Neural crest cell (in vitro differentiated cells): ENCODE measurements at places on chromosomes 6 and 20.

- DNase-seq, result no peak
Observed at GRCh38 chr6:40874495-40874894, 164.5 kb downstream of the UNC5CL start.

- no peak for DNase-seq
Observed at GRCh38 chr20:46717818-46718541, 8.5 kb downstream of the SLC2A10 start.

- no peak for DNase-seq
Observed at GRCh38 chr6:26044140-26045064, 42.8 kb upstream of the HFE start.

DNA sequence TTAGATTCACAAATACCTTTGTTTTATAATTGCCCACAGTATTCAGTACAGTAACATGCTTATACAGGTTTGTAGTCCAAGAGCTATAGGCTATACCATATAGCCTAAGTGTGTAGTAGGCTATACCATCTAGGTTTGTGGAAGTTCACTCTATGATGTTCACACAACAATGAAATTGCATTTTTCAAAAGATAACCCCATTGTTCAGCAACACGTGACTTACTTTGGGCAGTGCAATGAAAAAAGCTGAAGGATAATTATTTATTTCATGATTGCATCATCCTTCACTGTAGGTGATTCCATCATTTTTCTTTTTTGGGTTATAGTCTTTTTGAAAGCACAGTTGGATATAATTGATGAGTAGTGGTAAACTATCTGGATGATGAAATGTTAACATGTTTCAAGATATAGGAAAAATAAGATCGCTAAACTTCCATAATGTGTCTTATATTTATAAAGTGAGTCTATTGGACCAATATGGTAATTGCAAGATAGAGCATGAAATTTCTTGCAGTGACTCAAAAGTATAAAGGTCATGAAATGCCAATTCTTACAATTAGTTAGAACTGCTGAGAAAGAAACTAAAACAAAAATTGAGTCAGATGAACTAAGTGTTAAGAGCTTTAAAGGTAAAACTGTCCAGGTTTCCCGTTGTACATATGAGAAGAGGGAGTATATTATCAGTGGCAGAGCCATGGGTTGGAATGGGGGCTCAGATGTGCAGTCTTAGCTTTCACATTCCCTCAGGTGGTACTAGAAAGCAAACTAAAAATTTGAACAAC lies 164.4 kb downstream of the ZFAND3 start:
- no peak for DNase-seq

GRCh38 chr6:152458648-152459644 lies 178.2 kb downstream of the SYNE1 start:
- no peak for DNase-seq

GRCh38 chr20:63054681-63055240 lies 48.0 kb upstream of the BHLHE23 start:
- DNase-seq, result no peak

DNA sequence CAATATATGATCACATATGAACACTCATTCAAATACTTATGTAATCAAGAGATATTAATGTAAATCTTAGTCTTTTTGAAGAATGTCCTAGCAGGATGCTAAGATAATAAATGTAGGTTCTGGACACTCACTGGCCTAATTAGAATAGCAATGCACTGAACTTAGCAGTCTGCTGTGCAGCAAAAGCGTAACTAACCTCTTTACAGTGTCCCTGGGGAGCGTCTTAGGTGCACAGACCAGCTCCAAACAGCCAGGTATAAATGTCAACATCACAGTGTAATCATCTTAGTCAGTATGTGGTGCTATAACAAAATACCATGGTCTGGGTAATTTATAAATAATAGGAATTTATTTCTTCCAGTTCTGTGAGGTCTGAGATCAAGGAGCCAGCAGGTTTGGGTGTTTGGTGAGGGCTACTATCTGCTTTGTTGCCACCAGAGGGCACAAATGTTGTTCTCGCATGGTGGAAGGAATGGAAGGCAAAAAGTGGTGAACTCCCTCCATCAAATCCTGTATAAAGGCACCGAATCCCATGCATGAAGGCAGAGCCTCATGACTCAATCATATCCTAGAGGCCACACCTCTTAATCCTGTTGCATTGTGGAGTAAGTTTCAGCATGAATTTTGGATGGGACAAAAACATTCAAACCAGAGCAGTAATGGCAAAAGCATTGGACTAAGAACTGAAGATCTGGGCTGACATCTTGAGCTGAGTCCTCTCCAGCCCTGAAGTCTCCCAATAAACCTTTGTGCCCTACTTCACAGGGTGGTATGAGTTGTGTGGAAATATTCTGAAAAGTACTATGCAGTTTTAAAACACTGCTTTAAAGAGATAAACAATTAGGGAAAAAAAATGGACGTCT lies 41.8 kb upstream of the FOXO3 start:
- DNase-seq, result no peak

DNA sequence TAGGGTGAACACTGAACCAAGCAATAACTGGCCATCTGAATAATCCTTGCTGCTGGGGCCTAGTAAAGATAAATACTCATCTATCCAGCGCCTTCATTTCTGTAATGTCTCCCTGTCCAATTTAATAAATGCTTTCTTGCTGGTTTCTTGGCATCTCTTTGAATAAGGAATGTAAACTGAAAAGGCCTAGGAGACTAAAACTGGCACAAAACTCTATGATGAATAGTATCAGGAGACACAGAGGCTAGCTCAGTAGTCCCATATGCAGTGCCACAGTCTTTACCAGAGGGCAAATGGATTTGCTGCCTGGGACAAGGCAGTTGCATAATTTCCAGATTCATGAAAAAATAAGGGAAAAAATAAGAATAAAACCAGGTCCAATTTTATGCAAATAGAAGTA lies 324.4 kb downstream of the CENPW start:
- DNase-seq, result no peak

- peak; percentile 29 for DNase-seq
Observed at GRCh38 chr6:136113736-136114173, 136.4 kb downstream of the MTFR2 start.

GRCh38 chr6:108115598-108116058 lies 41.1 kb upstream of the OSTM1 start:
- no peak for DNase-seq

DNA sequence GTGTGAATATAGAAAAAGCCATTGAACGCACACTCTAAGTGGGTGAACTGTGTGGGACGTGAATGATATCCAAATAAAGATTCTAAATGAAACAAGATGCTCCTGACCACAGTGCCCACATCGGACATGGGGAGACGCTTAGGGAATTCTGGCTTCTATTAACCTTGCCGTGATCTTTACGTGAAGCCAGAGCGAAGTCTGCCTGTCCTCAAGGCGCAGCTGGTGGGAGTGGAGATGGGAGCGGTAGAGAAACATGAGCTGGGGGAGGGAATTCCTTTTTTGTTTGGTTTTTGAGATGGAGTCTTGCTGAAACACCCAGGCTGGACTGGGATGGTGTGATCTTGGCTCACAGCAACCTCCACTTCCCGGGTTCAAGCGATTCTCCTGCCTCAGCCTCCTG lies 46.0 kb downstream of the VSTM2L start:
- no peak for DNase-seq

GRCh38 chr20:46543959-46544358 lies 6.5 kb downstream of the OCSTAMP start:
- no peak for DNase-seq

DNA sequence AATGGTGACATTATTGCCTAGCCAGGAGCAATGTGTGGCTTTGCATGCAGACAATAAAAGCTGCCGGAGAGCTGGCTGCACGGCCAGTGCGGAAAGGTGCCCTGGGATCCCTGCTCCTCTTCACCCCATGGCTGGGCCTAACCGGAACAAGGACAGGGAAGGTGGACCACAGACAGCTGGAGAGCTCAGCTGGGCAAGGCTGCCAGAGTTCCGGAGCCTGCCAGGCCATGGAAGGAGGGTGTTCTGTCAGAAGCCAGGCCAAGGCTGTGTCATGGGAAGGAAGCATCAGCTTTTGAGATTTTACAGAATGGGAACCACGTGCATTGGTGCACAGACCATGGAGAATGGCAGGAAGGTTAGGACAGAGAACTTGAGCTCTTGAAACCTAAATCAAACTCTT lies 25.0 kb downstream of the MAP1LC3A start:
- no peak for DNase-seq

DNA sequence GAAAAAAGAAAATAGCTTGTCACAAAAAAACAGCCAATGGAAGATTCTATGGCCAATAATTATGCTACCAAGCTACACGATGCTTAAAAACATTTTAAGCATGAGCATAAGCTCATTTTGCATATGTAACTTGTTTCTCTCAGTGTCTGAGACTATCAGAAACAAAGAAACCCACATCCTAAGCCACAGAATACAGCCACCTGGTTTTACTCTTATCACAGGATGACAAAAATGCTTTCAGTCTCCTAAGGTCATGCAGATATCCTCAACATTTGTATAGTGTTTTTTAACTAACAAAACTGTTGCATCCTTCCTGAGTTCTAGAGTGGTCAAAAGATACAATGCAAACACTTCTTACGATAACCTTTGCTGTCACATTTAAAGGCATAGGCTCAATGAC lies 172.1 kb upstream of the RUNX2 start:
- no peak for DNase-seq

- no peak for DNase-seq
Observed at GRCh38 chr6:104983296-104983695, 26.4 kb downstream of the LIN28B start.

- DNase-seq, result no peak
Observed at GRCh38 chr20:36804425-36804824, 30.9 kb upstream of the DSN1 start.

- no peak for DNase-seq
Observed at GRCh38 chr6:167211881-167212712, 54.3 kb upstream of the GPR31 start.

GRCh38 chr20:51695574-51696303 lies 72.5 kb downstream of the ATP9A start:
- DNase-seq, result no peak

GRCh38 chr20:63744574-63745423 lies 5.2 kb downstream of the SLC2A4RG start:
- no peak for DNase-seq

DNA sequence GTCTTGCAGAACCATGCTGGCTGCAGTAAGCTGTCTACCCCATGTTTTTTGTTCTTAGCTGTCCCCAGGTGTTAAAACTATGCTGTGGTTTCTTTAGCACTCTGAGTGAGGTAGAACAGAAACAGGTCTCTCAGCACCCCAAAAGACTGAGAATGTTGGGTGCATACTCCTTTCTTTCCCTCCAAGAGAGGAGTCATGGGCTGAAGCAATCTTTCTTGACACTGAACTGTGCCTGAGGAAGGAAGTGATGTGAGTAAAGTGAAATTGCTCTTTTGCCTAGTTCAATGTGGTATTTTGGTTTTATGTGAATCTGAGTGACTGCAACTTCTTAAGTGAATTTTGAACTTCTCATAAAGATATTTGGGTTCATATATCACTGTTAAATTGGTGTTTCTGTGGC lies 138.0 kb upstream of the MCHR2 start:
- no peak for DNase-seq

DNA sequence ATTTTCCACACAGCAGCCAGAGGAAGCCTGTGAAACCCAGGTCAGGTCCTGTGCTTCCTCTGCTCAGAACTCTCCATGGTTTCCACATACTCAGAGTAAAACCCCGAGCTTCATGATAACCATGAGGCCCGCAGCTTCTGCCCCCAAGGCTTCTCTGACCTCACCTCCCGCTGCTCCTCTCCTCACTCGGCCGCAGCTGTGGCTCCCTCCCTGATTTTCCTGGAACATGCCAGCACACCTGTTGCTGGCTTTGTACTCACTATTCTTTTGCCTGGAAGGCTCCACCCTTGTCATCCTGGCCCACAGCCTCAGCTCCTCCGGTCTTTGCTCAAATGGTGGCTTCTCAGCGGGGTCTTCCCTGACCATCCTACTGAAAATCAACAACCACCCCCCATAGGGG lies 341.7 kb downstream of the PREX1 start:
- DNase-seq, result no peak

DNA sequence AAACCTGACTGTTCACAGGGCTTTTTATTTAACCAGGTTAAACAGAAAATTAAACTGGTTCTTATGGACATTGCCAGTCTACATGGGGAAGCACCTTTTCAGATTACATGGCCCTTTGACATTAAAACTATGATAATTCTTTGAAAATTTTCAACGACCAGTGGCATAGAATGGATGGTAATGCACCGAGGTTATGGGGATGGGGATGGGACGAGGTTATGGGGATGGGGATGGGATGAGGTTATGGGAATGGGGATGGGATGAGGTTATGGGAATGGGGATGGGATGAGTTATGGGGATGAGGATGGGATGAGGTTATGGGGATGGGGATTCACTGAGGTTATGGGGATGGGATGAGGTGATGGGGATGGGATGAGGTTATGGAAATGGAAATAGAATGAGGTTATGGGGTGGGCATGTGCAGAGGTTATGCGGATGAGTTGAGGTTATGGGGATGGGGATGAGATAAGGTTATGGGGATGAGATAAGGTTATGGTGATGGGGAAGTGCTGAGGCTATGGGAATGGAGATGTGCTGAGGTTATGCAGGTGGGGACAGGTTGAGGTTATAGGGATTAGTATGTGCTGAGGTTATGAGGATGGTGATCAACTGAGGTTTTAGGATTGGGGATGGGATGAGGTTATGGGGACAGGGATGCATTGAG lies 541.9 kb downstream of the CDH26 start:
- DNase-seq, result no peak

DNA sequence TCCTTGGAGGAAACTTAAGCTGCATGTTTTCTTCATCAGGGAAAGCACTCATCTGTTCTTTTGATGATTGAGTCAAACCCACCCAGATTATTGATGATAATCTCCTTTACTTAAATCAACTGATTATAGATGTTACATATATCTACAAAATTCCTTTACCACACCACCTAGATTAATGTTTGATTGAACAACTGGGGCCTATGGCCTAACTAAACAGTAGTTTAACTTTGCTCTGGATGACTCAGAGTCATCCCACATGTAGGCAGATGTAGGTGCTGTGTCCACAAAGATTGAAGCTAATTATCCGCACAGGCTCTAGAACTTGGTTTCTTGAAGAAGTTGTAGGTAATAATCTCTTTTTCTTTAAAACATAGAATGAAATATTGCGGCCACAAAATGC lies 42.2 kb downstream of the PKIB start:
- DNase-seq, result no peak

- no peak for DNase-seq
Observed at GRCh38 chr6:53746442-53747103, 48.2 kb upstream of the LRRC1 start.

- DNase-seq, result no peak
Observed at GRCh38 chr6:5457041-5457440, 195.7 kb downstream of the FARS2 start.

GRCh38 chr6:14425805-14426204 lies 308.2 kb downstream of the CD83 start:
- no peak for DNase-seq
